ENCODE measurements at places on chromosomes 11 and 22.

GRCh38 chr11:3339340-3339624, 39.7 kb downstream of the ZNF195 start:
- DNase-seq: no peak

- DNase-seq: no peak
Observed at GRCh38 chr11:102225689-102226568, 91.4 kb upstream of the BIRC3 start.

DNA sequence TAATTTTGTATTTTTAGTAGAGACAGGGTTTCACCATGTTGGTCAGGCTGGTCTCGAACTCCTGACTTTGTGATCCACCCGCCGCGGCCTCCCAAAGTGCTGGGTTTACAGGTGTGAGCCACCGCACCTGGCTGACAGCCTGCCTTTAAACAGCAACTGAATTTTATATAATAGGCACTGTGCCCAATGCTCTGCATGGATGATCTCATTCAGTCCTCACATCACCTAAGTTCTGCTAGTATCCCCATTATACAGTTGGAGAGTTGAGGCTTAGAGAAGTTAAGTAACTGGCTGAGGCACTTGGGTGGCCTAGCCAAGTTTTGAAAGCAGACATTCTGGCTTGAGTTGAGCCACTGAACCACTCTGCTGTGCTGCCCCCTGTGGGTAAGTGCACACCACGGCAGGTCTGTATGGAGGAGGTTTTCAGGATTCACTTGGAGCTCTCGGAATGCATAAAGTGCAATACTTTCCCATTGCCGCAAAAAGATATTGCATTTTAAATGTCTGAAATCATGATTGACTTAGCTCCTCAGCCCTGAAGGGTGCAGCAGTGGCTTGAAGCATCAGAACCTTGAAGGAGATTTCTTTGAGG, 112.4 kb downstream of the LDLRAD3 start:
- no peak for DNase-seq

DNA sequence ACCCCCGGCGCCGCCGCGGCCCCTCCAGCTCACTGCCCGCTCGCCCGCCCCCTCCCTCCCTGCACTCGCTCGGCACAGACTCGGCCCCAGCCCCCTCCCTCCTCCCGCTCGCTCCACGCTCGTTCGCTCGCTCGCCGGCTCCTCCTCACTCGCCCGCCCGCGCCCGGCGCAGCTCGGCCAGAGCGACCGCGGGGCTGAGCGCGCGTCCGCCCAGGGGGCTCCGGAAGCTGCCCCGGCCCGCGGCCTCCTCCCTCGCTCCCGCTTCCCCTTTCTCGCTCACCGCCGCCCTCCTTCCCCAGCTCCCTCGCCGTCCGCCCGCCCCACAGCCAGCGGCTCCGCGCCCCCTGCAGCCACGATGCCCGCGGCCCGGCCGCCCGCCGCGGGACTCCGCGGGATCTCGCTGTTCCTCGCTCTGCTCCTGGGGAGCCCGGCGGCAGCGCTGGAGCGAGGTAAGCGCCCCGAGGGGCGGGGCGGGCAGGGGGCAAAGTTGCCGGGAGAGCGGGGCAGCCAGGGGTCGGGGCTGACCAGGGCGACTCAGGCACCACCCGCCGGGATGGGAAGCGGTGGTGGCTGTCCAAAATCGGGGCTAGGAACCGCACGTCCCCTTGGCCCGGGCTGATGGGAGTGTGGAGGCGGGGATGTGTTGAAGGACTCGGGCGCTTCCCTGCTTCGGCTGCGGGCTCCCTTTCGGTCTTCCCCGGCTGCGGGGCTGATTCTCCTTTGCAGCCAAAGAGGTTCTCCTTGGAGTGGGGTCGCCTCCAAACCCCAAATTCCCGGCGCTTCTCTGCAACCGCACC, at the start of gene SEZ6L:
Gene SEZ6L (plus strand): TSS at position 148 of the 797 bp plus-strand sequence. CDS start 208 bp downstream, at position 356.
- no peak for DNase-seq

DNA sequence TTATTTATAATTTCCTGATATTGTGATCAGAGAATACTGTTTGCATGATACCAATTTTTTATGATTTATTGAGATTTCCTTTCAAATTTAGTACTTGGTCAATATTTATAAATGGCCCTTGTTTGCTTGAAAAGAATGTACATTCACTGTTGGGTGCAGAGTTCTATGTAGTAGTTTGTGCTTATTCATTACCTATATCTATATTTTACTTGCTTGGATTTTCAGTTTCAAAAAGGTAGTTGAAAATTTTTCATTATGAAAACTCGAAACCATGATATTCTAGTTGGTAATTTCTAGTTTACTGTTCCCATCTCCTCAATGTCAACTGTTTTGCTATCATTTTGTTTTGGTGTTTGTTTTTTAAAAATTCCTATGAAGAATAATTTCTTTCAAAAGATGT, 155.7 kb downstream of the AASDHPPT start:
- DNase-seq: no peak

- peak; percentile 5 for DNase-seq
Observed at GRCh38 chr22:30890686-30891442, 77.7 kb downstream of the MORC2 start.

GRCh38 chr11:77140231-77140851, 12.3 kb downstream of the MYO7A start:
- no peak for DNase-seq

- no peak for DNase-seq
Observed at GRCh38 chr11:11533057-11533456, 88.7 kb downstream of the GALNT18 start.

DNA sequence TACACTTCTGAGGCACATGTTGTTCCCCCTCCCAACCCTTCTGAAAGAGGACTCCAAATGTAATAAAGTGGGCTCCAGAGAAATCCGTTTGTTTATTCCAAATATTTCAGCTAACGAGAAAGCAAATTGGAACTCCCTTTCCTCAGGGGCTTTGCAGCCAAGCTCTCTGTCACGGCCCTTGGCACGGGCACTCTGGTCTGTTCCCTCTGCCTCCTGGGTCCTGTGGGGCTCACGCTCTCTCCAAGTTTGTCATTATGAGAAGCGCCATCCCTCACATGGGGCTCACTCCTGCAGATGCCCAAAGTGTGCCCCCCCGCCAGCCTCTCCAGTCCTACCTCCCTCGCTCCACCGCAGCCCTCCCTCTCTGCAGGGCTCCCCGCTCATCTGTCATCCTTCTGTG, 125.4 kb upstream of the POU2AF2 start:
- no peak for DNase-seq

DNA sequence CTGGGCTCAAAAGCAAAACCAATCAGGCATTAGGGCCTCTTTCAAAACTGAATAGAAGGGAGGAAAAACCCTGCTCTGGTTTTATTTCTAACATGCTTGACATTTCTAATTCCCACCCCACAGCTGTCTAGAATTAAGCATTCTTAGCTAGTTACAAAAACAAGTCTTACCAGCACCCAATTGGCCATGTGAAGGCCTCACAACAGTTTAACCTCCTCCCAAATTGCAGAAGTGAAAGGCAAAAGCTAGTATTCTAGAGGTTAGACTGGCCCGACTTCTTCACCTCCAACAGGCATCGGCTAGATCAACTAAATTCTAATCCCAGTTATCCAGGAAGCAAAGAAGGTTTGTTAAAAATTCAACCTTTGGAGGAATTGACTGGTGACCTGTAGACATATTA, 6.5 kb downstream of the SF1 start:
- no peak for DNase-seq

- no peak for DNase-seq
Observed at GRCh38 chr22:33597274-33597985, 322.8 kb downstream of the LARGE1 start.

- DNase-seq: no peak
Observed at GRCh38 chr11:63951779-63952536, 13.2 kb downstream of the NAA40 start.

GRCh38 chr11:113519989-113520613, 44.9 kb upstream of the DRD2 start:
- no peak for DNase-seq
